NCI-H2029 (cell line): ENCODE measurements at places on chromosomes 16 and 17.

GRCh38 chr17:73646409-73647300, 2.4 kb upstream of the SDK2 start:
- DNase-seq, result no peak

DNA sequence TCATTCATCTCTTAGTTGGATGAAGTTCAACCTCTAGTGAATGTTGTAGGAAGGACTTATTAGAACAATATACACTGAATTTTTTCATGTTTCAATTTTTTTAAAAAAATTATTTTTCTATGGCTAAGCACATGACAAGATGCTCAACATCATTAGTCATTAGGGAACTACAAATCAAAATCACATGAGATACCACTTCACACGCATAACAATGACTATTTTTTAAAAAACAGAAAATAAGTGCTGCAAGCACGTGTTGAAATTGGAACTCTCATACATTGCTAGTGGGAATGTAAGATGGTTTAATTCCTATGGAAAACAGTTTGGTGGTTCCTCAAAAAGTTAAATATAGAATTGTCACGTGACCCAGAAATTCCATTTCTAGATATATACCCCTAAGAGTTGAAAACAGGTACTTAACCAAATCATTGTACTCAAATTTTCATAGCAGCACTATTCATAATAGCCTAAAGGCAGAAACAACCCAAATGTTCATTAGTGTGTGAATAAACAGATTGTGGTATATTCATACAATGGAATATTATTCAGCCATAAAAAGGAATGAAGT, 85.2 kb upstream of the AKTIP start:
- no peak for DNase-seq

GRCh38 chr17:74962622-74963394, 9.8 kb downstream of the HID1 start:
- DNase-seq, result no peak

GRCh38 chr17:2905696-2906501, 109.7 kb downstream of the RAP1GAP2 start:
- no peak for DNase-seq

GRCh38 chr16:51072591-51072990, 78.5 kb downstream of the SALL1 start:
- DNase-seq, result no peak

- DNase-seq, result no peak
These were observed 4.6 kb downstream of the FOXJ1 start for GRCh38 chr17:76136276-76137000.

GRCh38 chr17:80082403-80083135, 18.8 kb upstream of the GAA start:
- peak; percentile 49 for DNase-seq

GRCh38 chr17:2867441-2868424, 71.5 kb downstream of the RAP1GAP2 start:
- no peak for DNase-seq

DNA sequence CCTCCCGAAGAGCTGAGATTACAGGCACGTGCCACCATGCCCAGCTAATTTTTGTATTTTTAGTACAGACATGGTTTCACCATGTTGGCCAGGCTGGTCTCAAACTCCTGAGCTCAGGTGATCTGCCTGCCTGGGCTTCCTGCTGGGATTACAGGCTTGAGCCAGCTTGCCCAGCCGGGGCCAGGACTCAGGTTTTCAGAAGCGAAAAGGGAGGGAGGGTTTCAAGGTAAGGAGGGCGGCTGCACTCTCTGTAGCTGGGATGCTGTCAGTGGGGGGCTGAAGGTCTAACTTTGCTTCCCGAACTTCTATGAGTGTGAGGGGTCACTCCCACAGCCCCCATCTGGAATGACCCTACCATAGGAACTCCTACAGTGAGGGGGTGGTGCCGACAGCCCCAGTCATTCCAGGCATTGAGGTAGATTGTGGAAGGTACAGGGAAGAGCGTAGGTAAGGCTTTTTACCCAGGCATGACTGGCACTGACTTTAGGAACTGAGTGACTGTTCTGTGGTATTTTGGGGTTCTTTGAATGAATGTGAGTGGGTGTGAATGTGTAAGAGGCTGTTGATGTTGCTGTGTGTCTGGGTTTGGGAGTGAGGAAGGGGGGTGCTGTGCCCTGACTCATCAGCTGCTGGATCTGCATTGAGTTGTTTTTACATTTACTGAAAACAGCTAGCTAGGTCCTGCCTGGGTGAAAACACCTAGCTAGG, 3.8 kb upstream of the C1QL1 start:
- DNase-seq, result no peak
